ENCODE measurements at places on chromosomes 6 and 20. TPM values are rescaled to one million over a fixed set of nuclear protein-coding genes. Genes with fewer than 3 reads are reported as not detected.

DNA sequence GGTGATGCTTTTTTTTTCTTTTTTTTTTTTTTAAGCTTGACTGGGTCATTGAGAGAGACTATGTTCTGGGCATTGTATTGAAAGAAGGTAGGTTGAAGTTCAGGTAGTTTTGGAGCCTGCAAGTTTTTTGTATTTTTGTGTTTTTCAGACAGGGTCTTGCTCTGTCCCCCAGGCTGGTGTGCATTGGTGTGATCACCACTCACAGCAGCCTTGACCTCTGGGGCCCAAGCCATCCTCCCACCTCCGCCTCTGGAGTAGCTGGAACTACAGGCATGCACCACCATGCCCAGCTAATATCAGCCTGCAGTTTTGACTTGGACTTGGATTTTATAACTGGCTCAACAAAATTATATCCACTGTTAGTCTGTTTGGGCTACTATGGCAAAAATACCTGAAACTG, 31.7 kb upstream of the TFAP2A start:
- no peak for DNase-seq

The ROS1 gene
- total RNA-seq: not detected

The PHACTR1 gene
- 1.8 TPM for total RNA-seq

DNA sequence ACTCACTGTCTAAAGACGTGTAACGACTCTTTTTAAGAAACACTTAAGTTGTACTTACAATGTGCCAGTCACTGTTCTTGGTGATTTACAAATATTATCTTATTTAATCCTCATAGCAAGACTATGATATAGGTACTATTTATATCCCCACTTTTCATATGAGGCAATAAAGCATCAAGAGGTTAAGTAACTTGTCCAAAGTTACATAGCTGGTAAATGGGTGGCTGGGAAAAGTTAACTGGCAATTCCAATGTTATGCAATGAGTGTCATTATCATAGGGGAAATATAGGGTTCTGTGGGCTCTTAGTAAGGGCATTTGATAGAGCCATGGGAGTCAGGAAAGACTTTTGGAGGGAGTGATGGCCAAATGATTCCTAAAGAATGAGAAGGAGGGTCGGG, 21.4 kb upstream of the RIPOR2 start:
- DNase-seq: no peak
